Posterior vena cava (tissue), 2 donors: ENCODE measurements at places on chromosomes 2 and 18. TPM values are rescaled to one million over a fixed set of nuclear protein-coding genes. Genes with fewer than 3 reads are reported as not detected.

Gene CDH2
- total RNA-seq: 12.0 TPM

Gene LYG2
- total RNA-seq: not detected

Gene GCG
- not detected for total RNA-seq

Gene PTCD3
- total RNA-seq: 58.5 TPM

Gene KCNK3
- 13.1 TPM for total RNA-seq

Gene ITPRIPL1
- 1.5 TPM for total RNA-seq

Gene ATOH8
- total RNA-seq: 17.5 TPM

Gene DSC1
- not detected for total RNA-seq

Gene TBR1
- not detected for total RNA-seq

Gene CRYGD
- total RNA-seq: not detected

Gene ECEL1
- 2.8 TPM for total RNA-seq

Gene MARCHF4
- not detected for total RNA-seq

Gene GNLY
- total RNA-seq: 2.4 TPM

Gene GAL3ST2
- total RNA-seq: not detected

Gene LRRC30
- not detected for total RNA-seq

Gene SH3YL1
- total RNA-seq: 21.1 TPM

Gene SMYD1
- total RNA-seq: not detected

Gene CRYBA2
- not detected for total RNA-seq
